ENCODE measurements at places on chromosomes 4 and X. TPM values are rescaled to one million over a fixed set of nuclear protein-coding genes. Genes with fewer than 3 reads are reported as not detected.

DNA sequence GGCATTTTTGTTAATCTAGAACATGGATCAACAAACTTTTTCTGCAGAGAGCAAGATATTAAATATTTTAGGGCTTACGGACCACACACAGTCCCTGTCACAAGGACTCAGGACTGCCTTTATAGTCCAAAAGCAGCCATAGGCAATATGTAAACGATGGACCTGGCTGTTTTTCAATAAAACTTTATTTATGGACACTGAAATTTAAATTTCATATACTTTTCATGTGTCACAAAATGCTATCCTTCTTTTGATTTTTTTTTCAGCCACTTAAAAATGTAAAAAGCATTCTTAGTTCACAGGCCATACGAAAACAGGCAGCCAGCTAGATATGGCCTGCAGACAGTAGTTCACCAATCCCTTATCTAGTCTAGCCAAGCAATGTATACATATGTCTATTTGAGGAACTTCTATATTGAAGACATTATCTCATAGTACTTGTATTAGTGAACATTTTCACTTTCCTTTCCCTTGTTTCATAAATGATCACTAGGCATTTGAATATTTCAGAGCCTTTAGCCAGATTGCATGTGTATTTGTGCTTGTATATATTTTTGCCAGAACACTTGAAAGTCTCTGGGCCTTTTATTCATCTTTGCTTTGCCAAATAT is 350.9 kb downstream of the RPA4 start:
- no peaks in the 10 kb centered on the region for H3K4me1 ChIP-seq
- no peak overlapping the region for H3K27ac ChIP-seq
- DNase-seq: no peak
- no peak overlapping the region for H3K4me3 ChIP-seq

DNA sequence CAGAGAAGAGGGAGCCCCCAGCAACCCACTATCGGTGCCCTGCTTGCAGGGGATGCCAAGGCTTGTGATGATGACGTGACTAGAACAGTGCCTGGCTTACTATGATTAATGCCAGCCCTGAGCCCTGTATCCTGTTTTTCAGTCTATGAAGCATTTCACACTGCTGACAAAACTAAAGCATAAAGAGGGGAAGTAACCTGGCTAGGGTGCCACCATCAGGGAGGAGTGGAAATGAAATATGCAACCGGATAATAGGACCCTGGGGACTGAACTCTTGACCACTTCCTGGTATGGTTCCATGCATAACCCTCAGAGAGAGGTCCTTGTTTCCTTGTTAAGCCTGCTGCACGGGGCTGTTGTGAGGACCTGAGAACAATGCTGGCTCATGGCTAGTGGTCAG is 50.3 kb downstream of the MED28 start:
- no peak for DNase-seq
- H3K4me1 ChIP-seq: peaks cover 4% of the 10 kb centered on the region
- no peaks in the 10 kb centered on the region for H3K27me3 ChIP-seq
- H3K27ac ChIP-seq: no peak overlapping the region
- no peaks in the 10 kb centered on the region for H3K36me3 ChIP-seq
- H3K4me3 ChIP-seq: no peak overlapping the region

DNA sequence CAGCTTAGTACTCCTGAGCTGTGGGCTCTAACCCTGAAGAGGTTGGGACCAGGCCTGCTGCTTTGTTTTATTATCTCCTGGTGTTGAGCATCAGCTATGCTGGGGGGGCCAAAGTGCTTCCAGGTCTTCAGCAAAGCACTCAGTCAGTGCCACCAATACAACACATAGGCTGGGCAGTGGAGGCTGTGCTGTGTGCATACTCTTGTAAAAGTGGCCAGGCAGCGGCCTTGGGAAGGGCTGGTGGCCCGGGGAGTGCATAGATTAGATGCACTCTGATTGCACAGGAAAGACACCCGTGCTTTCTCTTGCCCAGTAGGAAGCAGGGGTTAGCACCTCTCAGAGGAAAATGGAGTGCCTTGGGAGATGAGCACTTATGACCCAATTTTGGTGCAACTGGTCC is 534.0 kb downstream of the ARAP2 start:
- H3K27ac ChIP-seq: no peak overlapping the region
- H3K36me3 ChIP-seq: no peaks in the 10 kb centered on the region
- H3K4me1 ChIP-seq: no peaks in the 10 kb centered on the region
- H3K4me3 ChIP-seq: no peak overlapping the region
- no peaks in the 10 kb centered on the region for H3K27me3 ChIP-seq

DNA sequence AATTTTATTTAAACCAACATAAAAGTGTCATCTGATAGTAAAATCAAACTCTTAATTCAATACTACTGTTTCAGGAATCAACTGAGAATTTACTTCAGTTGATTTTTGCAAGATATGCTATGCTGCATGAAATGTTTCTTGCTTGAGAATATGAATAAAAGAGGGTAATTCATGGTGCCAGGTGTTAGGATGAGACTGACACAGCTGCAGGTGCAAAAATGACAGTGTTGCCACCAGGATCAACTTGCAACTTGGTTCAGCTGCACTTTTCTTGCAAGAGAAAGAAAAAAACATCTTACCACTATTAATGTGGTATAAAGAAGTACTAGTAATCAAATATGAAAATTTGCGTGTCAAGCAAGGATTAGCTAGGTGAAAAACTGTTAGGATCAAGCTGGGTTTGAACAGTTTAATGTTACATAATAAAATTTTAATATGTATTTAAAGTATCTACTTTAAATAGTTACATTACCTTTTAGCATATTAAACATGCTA is 49.7 kb downstream of the CHIC2 start:
- H3K27ac ChIP-seq: no peak overlapping the region
- H3K4me1 ChIP-seq: peaks cover 9% of the 10 kb centered on the region
- no peaks in the 10 kb centered on the region for H3K36me3 ChIP-seq
- H3K27me3 ChIP-seq: no peaks in the 10 kb centered on the region

GRCh38 chr4:78091534-78091933 is 34.4 kb downstream of the FRAS1 start:
- H3K4me1 ChIP-seq: no peaks in the 10 kb centered on the region
- H3K27me3 ChIP-seq: no peaks in the 10 kb centered on the region
- no peak overlapping the region for H3K27ac ChIP-seq
- H3K4me3 ChIP-seq: no peak overlapping the region
- H3K36me3 ChIP-seq: no peaks in the 10 kb centered on the region

ANK2 gene
- 2.2 TPM for total RNA-seq
